ENCODE measurements at places on chromosomes 5 and 9. TPM values are rescaled to one million over a fixed set of nuclear protein-coding genes. Genes with fewer than 3 reads are reported as not detected.

DNA sequence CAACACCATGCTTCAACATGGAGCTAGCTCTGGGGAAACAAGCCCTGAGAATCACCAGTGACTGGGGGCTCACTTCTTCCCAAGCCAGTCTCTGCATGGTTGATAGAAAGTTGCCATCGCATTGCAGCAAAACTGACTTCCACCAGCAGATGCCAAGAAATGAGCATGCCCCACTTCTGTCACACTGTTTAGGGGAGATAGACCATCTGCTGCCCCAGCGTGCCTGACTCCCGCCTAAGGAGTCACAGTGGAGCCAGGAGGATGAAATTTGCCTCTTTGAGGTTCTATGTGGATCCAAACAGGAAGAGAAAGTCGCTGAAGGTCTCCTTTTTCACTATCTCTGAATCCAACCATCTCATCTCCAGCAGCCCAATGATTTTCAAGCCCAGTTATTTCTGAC lies 116.7 kb upstream of the SLIT3 start:
- DNase-seq, result no peak

GRCh38 chr9:76680716-76681425 lies 83.4 kb upstream of the PCA3 start:
- no peak for DNase-seq

GRCh38 chr5:69504036-69504435 lies 11.4 kb downstream of the OCLN start:
- DNase-seq, result no peak

The TRIM7 gene
- 1.2 TPM for total RNA-seq

DNA sequence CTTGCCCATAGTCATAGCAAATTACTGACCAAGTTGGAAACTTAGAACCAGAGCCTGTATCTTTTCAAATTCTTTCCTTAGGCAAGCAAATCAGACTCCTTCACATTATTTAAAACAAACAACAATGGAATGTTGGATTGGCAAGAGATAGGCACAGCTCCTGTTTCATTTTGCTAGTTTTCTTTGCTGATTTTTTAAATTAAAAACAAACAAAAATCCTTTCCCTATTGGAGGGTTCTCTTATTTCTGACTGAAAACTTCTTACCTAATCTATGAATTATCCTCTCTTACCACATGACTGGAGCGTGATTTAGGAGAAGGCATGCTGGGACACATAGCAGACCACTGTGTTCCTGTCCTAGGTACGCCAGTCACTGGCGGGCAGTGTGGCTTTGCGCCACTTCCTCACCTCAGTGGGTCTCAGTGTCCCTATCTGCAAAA lies 63.0 kb downstream of the TTC39B start:
- no peak for DNase-seq

The INSL4 gene
- not detected for total RNA-seq

The UNC5A gene
- total RNA-seq, result 0.14 TPM

The CATSPER3 gene
- total RNA-seq, result 1.0 TPM

The NDST1 gene
- 80.7 TPM for total RNA-seq

DNA sequence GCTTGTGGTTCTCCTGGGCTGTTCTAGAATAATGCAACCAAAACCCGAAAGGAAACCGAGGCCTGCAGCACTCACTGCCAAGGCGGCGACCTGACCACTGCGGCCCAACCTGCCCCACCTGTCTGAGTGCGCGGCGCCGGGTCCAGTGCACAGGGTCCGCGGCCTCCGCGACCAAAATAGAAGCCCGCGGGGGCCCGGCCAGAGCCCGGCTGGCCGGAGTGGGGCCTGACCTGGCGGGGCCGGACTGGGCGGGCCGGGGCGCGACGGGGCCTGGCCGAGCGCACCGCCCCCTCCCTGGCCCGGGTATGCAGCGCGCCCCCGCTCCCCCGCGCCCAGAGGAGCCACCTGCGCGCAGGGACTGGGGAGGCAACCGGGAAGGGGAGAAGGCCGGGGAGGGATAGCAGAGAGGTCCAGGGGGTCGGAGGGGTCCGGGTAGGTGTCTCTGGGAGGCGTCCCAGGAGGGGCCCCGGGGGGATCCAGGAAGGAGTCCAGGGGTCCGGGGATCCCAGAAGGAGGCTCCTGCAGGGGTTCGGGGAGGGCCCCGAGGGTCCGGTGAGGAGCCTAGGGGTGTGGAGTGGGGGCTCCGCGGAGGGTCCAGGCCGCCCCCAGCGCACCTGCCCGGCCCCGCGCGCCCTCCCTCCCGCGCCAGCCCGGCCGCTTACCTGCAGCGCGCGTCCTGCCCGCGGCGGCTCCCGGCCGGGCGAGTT lies 503 bp downstream of the SEMA4D start:
- DNase-seq, result no peak

- no peak for DNase-seq
Observed at GRCh38 chr5:100760688-100761087, 142.4 kb downstream of the ST8SIA4 start.

DNA sequence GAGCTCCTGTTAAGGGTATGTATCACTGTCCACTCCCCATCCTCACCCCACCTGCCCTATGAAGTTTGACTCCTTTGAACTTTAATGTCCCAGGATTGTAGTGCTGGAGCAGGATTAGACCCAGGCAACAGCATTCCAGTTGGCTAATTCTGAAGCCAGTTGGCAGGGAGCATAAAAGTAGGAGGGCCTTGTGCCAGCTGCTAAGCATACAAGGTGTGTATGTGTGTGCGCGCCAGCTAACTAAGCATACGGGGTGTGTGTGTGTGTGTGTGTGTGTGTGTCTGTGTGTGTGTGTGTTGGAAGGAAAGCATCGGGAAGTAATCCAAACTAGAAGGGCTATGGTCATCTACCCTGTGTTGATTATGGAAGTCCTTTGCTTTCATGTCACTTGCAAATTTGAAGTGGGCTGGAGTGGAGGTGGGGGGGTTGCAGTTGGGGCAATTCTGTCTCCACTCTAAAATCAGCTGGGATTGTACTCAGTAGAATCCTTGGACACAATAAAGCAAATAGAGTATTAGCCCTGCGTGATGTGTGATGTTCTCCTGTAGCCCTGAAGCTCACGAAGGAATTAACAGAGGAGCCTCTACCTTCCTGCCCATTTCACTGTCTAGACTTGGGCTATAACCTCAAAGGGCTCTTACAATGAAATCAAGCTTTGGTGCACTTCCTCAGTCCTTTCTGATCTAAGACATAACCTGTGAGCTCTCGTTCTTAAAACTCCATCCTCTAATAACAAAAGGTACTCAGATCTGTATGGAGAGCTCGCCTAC lies 26.9 kb downstream of the HMGCR start:
- DNase-seq, result peak; percentile 47

DNA sequence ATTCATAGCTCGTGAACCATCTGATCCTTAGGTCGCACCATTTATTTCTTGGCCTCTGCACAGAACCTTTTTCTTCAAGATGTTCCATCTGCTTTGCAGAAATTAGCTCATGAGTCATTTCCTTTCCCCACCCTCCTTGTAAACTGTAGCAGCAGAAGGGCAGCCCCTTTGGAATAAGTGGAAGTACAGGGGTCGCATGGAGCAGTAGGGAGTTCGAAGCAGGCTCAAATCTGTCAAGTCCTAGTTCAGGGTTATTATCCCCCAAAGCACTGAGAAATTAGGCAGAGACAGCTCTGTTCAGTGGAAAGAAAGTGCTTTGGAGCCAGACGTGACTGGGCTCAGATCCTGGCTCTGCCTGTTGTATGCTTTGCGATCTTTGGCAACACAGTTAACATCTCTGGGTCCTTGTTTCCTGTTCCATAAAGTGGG lies 84.2 kb downstream of the SGCD start:
- no peak for DNase-seq

DNA sequence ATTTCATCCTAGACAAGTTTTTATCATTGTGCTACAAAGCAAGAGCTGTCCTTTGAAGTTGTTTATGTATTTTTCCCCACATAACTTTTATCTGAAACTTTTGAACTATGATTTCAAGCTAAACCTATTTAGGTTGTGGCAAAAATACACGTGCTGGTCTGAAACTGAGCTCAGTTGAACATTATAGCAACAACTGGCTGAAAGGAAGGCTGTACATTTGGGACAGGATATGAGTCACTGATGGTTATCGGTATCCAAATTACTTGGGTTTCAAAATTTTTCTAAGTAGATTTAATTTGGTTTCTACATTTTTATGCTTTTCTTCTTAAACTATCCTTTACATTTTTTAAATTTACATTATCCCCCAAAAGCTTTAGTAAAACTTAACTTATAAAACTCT lies 627.3 kb upstream of the NUDT12 start:
- DNase-seq, result no peak

DNA sequence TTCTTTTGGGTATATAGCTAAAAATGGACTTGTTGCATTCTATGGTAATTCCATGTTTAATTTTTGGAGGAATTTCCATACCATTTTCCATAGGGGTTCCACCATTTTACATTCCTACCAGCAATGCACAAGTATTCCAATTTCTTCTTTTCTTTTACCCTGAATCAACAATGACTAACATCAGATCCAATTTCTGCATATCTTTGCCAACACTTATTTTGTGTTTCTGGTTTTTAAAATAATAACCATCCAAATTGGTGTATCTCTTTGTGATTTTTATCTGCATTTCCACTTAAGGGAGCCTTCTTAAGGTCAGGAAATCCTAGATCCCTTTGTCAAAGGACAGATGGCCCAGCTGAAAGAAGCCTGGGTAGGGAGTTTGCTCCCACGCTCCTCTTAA lies 29.5 kb upstream of the SMU1 start:
- DNase-seq, result no peak

DNA sequence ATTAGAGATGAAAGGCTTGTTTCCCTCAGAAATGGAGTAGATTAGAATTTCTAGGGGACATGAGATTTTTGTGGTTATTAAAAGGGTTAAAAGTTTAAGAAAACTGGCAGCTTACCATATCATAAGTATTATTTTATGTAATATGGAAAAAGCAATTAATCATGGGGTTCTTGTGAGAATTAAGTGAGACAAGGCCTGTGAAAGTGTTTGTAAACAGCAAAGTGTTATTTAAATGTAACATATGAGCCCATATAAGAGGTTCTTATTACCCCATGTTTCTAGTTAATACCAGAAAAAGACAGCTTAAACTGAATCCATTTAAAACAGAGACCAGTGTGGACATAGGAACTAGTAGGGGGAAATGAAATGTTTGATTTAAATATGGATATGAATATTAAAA lies 241.1 kb upstream of the PIK3R1 start:
- DNase-seq, result no peak

DNA sequence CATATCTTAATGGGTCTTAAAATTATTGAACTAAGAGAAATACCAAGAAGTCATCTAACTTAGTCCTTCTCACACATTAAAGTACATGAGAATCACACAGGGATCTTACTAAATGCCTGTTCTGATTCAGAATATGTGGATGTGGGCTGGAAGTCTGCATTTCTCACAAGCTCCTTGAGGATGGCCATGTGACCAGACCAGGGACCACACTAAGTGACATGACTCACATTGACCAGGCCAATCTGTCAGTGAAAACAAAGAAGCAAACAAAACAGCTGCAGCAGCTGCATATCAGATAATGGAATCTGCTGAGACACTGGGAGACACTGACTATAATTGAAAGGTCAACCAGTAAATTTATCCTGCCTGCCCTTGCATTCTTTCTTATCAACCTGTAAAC lies 110.5 kb downstream of the ADAMTS12 start:
- DNase-seq, result no peak

DNA sequence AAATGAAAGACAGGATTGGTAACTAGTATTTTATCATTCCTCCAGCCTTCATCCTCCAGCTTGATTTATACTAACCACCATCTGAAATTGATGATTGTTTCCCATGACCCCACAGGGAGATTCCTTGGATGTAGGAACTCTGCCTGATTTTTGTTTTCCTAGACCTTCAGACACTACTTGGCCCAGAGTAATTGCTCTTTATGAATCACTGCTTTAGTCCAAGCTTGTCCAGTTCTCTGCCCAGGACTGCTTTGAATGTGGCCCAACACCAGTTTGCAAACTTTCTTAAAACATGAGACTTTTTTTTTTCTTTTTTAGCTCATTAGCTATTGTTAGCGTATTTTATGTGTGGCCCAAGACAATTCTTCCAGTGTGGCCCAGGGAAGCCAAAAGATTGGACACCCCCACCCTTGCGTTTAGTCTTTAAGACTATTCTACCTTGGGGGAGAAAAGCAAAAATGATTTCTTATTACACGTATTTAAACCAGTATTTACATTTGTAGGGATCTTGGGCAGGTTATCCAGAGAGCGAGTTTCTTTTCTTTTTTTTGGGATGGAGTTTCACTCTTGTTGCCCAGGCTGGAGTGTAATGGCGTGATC lies 18.4 kb downstream of the BASP1 start:
- no peak for DNase-seq

GRCh38 chr9:124869986-124870560 lies 8.1 kb downstream of the ARPC5L start:
- no peak for DNase-seq

- DNase-seq, result no peak
Observed at GRCh38 chr9:76650692-76651091, 113.5 kb upstream of the PCA3 start.

The SH3TC2 gene
- 2.7 TPM for total RNA-seq

DNA sequence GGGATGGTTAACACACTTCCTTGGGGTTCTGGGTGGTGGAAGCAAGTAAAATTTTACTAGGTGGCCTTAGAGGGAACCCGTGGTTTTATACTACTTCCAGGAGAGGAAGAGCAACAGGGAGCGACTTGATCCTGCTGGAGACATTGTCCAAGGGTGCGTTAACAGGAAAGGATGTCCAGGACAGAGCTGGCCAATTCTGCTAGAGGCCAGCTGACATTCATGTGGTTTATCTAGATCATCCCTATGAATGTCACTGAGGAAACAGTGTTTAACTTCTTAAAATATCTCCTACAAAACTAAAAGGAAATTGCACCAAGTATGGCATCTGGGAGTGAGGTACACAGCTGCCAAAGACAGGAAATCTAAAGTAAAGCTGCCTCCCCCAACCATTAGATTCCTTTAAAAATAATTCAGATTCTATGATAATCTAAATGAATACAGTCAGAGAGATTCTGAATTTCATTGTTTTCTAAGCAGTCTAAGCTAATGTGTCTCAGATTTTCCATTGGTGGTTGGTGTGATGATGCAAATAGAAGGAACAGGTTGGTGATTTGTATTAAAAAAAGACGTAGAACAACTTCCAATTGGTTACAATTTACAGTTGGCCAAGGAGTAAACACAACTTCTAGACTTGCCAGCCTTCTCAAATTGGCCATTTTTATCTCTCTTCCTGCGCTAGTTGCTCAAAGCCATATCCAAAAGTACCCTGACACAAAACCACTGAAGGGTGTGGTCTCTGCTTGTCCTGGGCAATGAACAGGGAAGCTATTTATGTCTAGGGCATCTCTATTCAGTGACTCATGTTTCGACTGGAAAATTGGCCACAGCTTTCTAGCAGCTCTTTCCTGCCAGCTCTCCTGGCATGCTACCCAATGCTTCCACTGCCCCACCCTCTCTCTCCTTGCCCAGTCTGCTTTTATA lies 574.7 kb upstream of the MEF2C start:
- DNase-seq, result peak; percentile 45

DNA sequence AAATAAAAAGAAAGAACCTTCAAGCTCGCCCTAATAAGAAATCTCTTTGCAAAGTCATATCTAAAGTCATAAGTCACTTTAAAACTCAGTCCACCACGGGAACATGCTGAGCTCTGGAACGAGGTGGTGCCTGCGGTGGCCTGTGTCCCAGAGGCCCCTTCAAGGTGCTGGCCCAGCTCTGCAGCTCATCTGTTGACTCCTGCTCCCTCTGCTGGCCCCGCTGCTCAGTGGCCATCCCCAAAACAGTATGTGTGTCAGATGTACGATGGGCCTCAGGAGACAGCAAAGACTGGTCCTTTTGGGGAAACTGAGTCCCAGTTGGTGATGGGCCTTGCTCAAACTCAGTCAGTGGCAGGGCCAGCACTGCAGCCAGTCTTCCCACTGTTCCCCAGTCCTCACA lies 22.8 kb upstream of the FOXB2 start:
- DNase-seq, result peak; percentile 31

The PCDH12 gene
- 3.6 TPM for total RNA-seq

The GTF3C5 gene
- total RNA-seq, result 58.8 TPM

- DNase-seq, result no peak
Observed at GRCh38 chr9:106969696-106970095, 106.7 kb downstream of the ZNF462 start.

The BAAT gene
- 117 TPM for total RNA-seq
